ENCODE measurements at places on chromosomes 12 and 14. TPM values are rescaled to one million over a fixed set of nuclear protein-coding genes. Genes with fewer than 3 reads are reported as not detected.

DNA sequence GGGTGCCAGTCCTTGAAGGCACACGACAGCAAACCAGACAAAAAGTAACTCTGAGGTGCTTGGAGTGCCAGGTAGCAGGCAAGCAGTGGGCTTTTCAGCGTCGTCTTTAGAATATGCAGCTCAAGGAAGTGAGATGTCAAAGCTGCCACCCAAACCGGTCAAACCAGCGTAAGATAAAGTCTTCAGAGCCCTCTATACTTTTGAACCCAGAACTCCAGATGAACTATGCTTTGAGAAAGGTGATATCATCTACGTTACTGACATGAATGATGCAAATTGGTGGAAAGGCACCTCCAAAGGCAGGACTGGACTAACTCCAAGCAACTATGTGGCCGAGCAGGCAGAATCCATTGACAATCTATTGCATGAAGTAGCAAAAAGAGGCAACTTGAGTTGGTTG, 95.9 kb downstream of the TBX3 start:
- peak; percentile 94 for ATAC-seq

DNA sequence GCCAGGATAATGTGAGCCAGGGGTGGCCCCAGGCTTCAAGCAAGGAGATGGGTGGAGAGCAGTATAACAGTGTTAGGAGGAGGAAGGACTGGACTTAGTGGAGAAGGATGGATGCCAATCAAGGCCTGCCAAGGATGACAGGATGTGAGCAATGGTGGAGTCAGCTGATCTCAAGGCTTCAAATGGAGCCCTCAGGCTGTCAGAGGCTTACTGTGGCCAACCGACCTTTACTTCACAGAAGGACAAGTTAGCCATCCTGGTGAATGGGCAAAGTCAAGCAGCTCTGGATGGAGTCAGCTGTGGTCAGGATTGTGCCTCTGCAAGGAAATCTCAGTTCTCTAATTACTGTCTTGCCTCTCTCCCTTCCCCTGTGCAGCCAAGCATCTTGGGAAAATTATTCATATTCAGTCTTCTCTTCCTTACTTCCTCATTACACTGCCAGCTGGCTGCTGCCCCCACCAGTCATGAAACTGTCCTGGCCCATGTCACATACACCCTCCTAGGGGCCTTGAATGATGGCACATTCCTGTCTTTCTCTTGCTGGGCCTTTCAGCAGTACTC, 7.6 kb upstream of the STAT6 start:
- peak; percentile 76 for ATAC-seq

DNA sequence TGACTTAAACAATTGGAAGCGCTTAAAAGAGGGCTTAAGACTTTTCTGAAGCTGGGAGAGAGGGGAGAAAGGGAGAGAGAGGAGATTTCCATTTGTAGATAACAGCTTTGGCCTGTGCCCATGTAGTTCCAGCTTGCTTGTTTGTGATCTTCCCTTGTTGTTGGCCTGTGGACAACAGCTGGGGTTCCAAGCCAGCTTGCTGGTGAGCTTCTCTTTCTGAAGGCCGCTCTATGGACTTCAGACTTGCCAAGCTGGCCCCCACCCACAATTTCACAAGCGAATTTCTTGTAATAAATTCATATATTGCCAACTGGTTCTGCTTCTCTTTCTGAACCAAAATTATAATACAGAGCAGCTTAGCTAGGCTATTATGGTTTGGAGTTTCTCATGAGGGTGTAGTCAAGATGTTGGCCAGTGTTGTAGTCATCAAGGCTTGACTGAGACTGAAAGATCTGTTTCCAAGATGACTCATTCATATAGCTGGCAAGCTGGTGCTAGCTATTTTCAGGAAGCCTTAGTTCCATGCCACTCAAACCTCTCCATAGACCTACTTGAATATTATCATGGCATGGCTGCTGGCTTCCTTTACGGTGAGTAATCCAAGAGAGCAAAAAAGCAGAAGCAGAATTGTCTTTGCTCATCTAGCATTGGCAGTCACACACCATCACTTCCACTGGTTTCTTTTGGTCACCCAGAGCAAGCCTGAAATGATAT, 89.4 kb downstream of the ATP23 start:
- peak; percentile 92 for ATAC-seq

- ATAC-seq, result no peak
These were observed 8.8 kb upstream of the GPRC5D start for GRCh38 chr12:12960639-12961209.

- ATAC-seq, result no peak
These were observed 599.9 kb upstream of the MDGA2 start for GRCh38 chr14:48275301-48275700.

The PTPRB gene
- total RNA-seq, result 5.1 TPM

The HECTD4 gene
- 30.5 TPM for total RNA-seq

The ASPG gene
- 59.2 TPM for total RNA-seq

The GALNT6 gene
- total RNA-seq, result 13.4 TPM

The RD3L gene
- not detected for total RNA-seq
